ENCODE measurements at places on chromosomes 12 and 14.

DNA sequence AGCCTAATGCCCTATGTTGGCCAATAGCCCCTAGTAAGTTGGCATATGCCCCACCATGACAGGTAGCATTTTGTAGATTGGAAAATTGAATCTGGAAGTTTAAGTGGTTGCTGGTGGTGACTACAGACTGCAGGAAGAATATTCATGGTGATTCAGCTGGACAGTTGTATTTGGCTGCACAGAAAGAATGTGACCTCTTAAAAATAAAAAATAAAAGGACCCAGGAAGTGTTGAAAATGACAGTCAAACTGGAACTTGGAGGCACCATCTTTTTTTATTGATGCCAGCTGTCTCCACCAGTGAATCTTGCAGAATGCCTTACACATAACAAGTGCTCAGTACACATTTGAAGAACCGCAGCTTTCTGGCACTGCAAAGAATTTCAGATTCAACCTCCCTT lies 73.9 kb downstream of the PRMT8 start:
- no peak for DNase-seq

- DNase-seq: no peak
These were observed 202.8 kb downstream of the NUAK1 start for GRCh38 chr12:105935981-105936380.

GRCh38 chr14:39615352-39615751 lies 183.1 kb upstream of the FBXO33 start:
- DNase-seq: no peak

DNA sequence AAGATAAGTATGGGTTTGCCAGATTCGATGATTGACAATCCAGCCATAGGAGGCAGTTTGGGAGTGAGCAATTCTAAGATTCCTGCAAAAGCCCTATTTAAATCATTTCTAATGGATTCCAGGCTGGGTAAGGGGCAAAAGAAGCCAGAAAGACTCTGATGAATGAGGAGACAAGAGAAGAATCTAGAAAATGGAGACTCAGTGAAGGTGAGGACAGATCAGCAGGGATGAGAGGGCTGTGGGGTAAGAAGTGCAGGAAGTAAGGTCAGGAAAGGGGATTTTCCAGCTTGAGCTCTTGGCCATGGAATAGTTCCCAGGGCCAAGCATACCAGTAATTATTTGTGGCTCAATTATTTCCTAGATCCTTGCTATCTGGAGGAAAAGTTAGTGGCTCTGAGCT lies 87.3 kb downstream of the TMX1 start:
- DNase-seq: no peak

DNA sequence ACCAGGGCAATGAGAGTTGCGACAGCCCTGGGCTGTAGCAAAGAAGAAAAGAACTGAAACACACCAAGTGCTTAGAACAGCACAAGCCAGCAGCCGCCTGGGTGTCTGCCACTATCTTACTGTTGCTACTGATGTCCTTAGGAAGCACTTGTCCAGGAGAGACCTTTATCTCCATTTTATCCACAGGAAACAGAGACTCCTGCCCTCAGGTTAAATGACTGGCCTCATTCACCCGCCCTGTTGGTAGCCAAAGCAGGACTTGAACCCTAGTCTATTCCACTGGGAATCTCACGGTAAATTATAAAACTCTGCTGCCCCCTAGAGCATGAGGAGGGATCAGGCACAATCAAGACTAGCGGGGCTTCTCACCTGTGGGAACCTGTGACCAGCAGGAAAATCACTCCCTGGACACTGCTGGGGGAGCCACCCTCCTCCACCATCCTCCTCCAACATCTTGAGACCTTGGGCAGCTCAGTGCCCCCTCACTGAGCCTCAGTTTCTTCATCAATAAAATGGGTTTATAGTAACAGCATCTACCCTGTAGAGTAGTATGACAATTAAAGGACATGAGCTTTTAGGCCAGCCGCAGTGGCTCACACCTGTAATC lies 20.5 kb upstream of the TESC start:
- DNase-seq: peak; percentile 81

- DNase-seq: no peak
These were observed 53.8 kb downstream of the SLC6A15 start for GRCh38 chr12:84858796-84859195.

DNA sequence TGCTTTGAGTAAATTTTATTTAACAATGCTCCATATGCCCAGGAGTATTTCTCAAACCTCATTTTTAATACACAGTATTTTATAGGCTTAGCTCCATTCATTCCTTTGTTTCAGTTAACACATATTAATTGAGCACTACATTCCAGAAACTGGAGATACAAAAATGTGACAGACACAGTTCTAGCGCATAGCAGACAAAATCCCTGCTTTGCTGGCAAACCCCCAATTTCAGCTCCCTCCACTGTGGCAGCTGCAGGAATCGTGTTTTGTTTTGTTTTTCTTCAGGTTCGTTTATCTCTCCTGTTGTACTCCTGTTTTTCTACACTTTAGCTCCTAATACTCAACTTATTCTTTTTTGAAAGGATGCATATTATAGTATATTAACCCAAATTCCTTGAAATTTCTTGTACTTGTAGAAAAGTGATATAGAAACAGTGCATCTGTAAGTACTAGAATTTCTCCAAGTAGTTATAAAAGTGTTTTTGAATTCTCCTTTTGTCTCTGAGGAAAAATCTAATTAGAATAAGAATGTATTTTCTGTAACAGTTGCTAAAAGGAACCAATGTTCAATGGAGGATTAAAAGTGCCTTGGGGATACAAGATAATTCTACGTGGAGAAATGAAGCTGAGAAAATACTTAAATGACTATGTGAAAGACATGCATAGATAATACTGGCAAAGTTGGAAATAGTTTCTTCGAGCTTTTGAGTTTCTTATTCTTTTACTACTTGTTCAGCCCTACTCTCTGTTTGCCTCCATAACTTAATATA lies 6.4 kb upstream of the RAB21 start:
- no peak for DNase-seq

- no peak for DNase-seq
These were observed 437.3 kb downstream of the MED13L start for GRCh38 chr12:115840159-115840558.

GRCh38 chr14:100306101-100306997 lies at the start of gene SLC25A29:
Gene SLC25A29, minus strand, starts transcription at chr14:100306444. Its CDS starts 212 bp downstream, at chr14:100306232.
- DNase-seq: peak; percentile 89

DNA sequence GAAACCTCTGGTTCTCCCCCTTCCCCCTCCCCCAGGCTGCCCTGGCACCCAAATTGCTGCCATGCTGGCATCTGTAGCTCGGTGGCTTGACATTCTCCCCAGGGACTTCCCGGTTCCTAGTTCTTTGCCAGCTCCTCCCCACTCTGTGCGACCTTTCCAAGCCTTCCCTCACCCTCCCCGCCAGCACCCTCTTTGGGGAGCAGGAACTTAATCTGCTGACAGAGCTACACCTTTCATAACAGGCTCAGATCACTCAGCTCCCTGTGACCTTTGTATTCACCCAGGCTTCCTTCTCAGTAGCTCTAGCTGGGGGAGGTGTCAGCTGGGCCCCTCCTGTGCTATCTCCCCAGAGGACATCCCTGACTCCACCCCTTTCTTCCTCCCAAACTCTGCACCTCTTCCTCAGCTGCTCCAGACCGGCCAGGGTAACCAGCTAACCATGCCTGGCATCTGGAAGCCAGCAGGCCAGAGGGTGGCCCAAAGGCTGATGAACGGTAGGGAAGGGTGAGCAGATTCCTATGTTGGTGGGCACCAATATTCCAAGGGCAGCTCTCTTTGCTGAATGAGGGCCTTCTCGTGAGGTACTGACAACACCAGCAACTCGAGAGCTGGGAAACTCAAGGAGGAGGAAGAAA lies 1.8 kb upstream of the COX14 start:
- no peak for DNase-seq

GRCh38 chr12:132403636-132404434 lies 74.4 kb upstream of the GALNT9 start:
- no peak for DNase-seq

GRCh38 chr12:128265566-128265965 lies 1.4 kb upstream of the TMEM132C start:
- DNase-seq: peak; percentile 25

Data from H9 (cell line).